ENCODE measurements at places on chromosomes 1 and 21.

- ATAC-seq, result peak; percentile 57
Observed at GRCh38 chr1:26275580-26276431, 4.1 kb upstream of the SH3BGRL3 start.

- no peak for ATAC-seq
Observed at GRCh38 chr1:37096523-37096922, 62.2 kb upstream of the GRIK3 start.

DNA sequence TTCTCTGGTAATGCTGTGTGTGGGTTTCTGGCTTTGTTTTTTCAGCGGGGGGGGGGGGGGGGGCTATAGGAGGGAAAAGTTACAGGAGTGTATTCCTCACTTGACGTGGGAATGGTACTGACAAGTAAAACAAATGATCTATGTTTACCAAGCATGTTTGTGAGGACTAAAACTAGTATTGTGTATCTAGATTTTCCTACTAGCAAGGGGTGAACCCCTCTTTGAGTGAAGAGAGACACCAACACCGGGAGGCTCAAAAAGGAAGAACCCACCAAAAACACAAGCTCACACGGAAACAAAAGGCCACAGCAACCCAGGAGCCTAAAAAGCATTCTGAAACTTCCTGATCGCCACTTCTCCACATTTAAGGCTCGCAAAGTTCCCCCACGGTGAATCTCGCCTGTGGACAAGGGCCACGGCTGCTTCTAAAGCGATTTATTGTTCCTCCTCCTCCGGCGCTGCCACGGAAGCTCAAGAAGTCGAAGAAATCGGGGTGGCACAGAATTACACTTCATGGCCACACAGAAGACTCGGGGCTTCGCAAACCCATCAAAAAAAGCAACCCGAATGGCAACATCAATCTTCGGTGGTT, 703 bp downstream of the PUM1 start:
- ATAC-seq, result peak; percentile 13

- peak; percentile 0 for ATAC-seq
Observed at GRCh38 chr1:58785442-58786058, 1.7 kb upstream of the JUN start.

DNA sequence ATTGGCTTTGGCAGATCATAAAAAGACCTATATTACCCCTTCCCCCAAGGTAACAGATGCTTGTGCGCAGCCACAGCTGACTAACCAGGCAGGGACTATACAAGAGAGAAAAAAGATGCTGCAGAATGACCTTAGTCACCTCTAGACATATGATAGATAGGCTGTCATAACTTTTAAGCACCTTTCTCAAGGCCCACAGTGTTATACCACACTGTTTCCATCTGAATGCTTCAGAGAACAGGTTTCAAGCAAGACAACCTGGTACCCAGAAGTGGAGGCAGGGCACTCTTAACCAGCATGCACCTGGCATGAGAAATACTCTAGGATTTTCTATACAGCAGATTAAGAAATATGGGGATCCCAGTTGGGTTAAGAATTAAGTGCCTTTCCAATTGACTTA, 12.8 kb upstream of the OVAAL start:
- no peak for ATAC-seq

GRCh38 chr1:25023826-25024225, 93.8 kb upstream of the RUNX3 start:
- ATAC-seq, result no peak

DNA sequence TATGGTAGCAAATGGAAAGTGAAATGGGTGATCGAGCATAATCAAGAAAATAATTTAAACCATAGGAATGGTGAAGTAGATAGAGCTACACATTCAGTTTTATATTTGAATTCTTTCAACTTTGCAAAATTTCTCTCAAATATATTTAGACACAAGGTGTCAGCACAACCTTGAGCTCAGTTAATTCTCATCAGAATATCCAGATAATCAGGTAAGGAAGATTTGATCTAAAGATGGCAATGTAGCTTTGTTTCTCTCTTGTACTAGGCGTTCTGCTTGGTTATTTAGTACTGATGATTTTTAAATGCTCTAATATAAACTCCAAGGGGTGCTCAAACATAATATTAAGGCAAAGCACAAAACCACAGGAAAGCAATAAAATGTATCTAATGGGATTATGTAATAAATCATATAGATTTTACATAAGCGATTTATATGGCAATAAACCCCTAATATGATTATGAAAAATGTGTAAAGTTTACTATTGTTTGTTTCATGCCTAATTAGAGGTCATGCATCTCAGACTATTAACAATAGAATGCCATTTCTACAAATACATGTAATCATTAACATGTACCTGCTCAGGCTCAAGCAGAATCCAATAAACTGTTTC, 32.4 kb upstream of the SERTAD4 start:
- ATAC-seq, result no peak

GRCh38 chr1:185853739-185854138, 119.5 kb downstream of the HMCN1 start:
- ATAC-seq, result peak; percentile 66

All from SK-N-SH treated with all-trans-retinoic acid at 6 μM for 48 hours (cell line).